ENCODE measurements at places on chromosomes 3 and 15.

DNA sequence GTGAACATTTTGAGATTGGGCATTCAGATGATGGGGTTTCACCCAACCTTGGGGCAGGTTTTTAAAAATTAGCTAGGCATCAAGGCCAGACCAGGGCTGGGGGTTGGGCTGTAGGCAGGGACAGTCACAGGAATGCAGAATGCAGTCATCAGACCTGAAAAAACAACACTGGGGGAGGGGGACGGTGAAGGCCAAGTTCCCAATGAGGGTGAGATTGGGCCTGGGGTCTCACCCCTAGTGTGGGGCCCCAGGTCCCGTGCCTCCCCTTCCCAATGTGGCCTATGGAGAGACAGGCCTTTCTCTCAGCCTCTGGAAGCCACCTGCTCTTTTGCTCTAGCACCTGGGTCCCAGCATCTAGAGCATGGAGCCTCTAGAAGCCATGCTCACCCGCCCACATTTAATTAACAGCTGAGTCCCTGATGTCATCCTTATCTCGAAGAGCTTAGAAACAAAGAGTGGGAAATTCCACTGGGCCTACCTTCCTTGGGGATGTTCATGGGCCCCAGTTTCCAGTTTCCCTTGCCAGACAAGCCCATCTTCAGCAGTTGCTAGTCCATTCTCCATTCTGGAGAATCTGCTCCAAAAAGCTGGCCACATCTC is 6.1 kb downstream of the RHO start:
- DNase-seq: no peak

DNA sequence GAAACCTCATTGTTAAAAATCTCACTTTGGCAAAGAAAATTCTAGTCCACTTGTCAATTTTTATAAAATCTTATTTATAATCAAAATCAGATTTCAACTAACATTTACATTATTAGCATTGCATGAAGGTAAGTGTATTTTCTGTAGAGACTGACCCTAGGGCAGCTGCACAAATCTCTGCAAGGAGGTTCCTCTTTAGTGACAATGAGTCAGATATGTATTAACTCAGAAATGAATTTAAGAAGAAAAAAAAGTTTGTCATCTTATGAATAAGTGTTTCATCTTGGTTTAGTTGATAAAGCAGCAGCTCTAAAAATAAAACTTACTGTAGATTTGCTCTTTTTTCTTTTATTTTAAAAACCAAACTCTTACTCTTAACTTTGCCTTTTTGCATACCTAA is 9.0 kb upstream of the GNB4 start:
- DNase-seq: no peak

GRCh38 chr15:74788683-74789151 is 6.8 kb downstream of the CSK start:
- peak; percentile 34 for DNase-seq

DNA sequence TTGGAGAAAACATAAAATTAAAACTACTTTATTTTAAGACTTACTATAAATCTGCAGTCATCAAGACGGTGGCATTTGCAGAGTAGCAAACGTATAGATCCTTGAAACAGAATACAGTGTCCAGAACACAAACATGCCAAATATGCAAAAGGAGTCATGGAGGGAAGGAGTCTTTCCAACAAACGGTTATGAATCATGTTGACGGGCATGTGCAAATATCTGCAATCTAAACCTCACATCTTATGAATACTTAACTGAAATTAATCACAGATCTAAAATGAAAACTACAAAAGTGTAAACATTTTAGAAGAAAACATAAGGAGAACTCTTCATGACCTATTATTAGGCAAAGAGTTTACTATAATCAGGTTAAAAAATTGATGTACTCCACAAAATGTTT is 69.4 kb downstream of the TFRC start:
- no peak for DNase-seq

GRCh38 chr15:99343881-99344551 is 92.7 kb downstream of the LRRC28 start:
- peak; percentile 33 for DNase-seq

DNA sequence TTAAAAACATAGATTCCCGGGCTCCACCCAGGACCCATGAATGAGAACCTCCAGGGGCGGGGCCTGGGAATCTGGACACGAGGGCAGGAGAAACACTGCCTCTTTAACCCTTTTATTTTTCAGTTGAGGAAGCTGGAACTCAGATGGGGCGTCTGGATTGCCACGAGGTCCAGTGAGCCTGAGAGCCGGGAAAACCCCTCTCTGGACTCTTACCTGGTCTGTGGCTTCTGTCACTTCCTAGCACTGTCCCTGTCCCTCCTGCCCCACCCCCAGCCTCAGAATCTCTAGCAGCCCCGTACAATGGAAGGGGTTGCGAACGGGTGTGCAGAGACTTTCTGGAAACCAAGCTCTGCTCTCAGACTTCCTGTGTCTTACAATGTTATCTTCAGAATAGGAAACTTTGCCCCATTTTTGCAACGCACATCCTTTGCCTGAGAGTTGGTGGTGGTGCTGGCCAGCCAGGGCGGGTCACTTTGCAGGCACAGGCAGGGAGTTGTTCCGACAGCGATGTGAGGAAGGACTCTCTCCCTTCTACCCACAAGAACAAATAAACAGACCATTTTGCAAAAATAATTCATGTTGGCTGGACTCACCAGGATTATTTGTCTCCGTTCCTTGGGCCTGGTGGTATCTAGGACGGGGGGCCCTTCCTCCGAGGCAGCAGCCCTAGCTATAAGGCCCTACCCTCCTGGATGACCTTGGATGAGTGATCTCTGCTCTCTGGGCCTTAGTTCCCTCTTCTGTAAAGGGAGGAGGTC is 59.1 kb downstream of the SMAD6 start:
- DNase-seq: no peak

DNA sequence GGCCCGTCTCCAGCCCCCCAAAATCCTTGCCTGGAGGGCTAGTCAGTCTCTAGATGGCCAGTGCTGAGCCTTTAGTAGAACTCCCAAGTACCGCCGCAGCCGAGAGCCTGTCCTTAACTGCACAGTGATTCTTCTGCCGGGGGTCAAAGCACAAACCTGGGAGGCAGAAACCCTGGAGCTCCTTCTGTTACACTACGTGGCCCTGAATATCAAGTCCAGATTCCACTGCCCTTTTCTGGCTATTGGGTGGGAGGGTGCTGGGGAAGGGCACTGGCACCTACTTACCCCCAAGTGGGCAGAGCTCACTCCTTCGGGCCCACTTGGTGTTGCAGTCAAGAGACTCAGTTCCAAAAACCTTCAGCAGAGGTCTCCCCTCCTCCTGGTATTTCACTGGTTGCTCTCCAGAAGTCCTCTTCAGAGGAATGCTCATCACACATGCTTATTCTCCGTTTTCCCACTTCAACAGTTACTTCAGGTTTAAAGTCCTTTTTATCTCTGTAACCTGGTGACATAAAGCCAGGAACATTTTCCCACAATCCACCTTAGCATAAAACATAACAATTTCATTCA is 10.8 kb downstream of the PDHB start:
- DNase-seq: no peak

DNA sequence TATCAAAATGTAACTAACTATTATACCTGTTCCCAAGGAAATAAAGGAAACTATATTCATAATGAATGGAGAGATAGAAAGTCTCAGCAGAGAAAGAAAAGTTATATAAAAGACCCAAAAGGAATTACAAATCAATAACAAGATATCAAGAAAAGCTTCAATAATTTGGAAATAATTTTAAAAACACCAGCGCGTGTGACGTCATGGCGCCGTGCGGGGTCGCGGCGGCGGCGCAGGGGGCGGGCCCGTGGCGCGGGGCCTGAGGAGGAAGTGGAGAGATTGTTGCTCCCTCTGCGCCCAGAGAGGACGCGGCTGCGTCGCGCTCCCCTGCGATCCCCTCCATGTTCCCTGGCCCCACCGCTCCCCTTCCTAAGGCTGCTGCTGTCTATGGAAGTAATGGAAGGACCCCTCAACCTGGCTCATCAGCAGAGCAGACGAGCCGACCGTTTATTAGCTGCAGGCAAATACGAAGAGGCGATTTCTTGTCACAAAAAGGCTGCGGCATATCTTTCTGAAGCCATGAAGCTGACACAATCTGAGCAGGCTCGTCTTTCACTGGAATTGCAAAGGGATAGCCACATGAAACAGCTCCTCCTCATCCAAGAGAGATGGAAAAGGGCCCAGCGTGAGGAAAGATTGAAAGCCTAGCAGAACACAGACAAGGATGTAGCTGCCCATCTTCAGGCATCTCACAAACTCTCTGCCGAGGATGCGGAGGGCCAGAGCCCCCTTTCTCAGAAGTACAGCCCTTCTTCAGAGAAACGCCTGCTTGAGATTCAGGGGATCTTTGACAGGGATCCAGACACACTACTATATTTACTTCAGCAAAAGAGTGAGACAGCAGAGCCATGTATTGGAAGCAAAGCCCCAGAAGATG is 4.1 kb downstream of the XCR1 start:
- DNase-seq: no peak

- no peak for DNase-seq
These were observed 70.9 kb downstream of the SCN5A start for GRCh38 chr3:38578551-38578950.

- DNase-seq: no peak
These were observed 3.5 kb downstream of the ZNF710 start for GRCh38 chr15:90004671-90005070.

GRCh38 chr15:32918547-32918946 is 200.7 kb downstream of the GREM1 start:
- DNase-seq: no peak

GRCh38 chr3:50336452-50337174 is 4.0 kb downstream of the RASSF1 start:
- DNase-seq: no peak

DNA sequence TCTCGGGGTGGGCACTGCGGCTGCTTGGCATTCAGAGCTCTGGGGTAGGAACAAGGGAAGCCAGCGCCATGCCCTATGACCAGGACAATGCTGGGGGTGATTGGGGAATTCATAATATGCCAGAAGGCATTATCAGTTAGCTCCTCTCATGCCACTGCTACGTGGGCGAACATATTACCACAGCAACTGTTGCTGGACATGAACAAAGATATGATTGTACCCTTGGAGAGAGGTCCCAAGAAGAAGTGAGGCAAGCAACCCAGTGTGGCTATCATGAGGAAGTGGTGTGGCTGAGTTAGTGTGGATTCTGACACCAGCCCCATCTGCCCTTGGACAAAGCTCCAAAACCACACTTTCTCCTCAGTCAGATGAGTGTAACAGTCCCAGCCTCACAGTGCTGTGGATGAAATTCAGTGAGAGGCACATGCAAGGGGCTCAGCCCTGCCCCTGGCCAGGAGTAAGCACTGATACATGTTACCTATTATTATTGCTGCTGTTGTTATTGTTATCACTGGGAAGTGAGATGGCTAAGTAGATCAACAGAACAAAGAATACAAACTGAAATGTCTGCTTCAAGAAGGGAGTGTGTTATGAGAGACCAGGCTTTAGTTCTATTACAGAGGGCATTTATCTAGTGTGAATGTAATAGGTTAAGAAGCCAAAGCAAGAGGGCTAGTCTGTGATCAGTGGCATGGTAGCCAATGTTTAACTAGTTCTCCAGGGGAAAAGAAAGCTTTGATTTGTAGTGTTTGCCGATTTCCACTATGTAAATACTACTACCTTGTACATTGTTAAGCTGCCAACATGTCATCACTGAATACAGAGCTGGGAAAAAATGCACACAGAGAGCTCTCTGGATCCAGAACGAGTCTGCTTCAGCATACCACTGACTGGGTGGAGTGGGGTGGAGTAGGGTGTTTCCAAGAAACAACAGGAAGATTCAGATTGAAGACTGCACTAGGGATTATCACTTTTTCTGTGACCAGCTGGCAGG is 222.3 kb upstream of the EIF1B start:
- DNase-seq: no peak

GRCh38 chr3:110420158-110420641 is 651.4 kb upstream of the NECTIN3 start:
- DNase-seq: no peak

- DNase-seq: peak; percentile 57
These were observed 515 bp downstream of the EIF4G1 start for GRCh38 chr3:184314700-184315542.

DNA sequence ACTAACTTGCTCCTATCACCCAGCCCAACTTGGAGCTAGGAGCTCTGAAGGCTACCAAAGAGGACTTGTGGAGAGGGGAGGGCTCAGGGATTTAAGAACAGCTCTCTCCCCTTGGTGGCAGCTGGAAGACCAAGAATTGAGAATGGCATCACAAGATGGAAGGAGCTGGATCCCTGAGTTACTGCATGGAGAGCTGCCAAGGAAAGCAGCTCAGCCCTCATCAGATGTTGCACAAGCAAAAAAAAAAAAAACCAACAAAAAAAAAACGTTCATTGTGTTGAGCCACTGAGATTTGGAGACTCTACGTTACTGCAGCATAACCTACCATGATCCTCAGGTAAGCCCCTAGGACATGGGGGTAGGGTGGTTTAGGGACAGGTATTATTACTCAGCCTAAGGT is 41.0 kb downstream of the ITGB5 start:
- no peak for DNase-seq

DNA sequence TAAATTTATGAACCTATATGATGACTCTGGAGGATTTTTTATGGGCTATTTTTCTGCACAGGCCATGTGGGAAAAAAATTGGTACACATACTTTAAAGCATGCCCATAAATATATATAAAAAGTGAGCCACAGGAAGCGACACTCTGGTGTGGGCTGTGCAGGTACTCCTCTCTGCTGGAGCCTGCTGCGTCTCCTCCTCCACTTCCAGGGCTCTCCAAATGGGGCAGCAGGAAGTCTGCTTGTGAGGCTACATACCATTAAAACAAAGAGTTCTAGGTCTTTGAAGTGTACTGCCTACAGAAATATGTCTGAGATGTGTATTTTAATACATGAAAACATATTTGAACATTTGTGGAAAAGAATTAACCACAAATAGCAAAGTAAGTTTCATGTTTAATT is 135.1 kb downstream of the CTNNB1 start:
- no peak for DNase-seq

DNA sequence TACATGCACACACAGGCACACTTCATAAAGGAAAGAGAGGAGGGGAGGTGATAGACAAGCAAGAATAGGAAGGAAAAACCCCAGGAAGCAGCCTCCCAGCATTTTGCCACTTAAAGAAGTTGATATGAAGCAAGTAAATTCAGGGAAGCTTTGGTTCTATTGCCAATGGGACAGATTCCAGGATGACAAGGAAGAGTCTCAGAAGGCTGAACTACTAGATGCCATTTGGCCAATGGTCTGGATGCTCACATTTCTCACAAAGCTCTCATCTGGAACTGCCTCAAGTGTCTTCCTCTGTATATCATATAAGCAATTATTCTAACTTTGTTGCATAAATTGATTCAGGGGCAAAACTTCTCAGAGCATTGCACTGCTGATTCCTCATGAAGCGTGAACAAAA is 78.8 kb upstream of the STRIT1 start:
- no peak for DNase-seq
